T-cell (primary cell): ENCODE measurements at places on chromosomes 13 and 19.

DNA sequence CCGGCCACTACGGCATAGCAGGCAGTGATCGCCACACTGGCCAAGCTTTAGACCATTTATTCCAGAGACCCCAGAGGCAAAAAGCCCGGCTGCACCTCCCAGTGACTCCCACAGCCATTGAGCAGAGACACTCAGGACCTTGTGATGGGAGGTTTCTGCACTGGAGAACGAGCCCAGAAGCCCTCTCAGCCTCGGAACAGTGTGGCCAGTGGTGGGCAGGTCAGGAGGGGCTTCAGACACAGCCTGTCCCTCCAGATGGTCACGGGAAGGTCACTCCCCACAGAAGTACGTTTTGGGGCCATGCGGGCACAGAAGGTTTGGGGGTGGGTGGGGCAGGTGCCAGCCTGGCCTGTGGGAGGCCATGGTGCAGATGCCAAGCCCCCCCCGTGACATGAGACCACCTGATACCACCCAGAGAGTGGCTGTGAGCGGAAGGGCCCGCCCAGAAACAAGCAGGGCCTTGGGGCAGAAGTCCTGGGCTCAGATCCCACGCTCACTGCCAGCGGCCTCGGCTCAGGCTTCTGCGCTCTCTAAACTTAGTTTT, 599 bp upstream of the F10 start:
- no peak for DNase-seq

- DNase-seq = no peak
Measured at GRCh38 chr19:2123682-2124387, 27.1 kb downstream of the IZUMO4 start.

DNA sequence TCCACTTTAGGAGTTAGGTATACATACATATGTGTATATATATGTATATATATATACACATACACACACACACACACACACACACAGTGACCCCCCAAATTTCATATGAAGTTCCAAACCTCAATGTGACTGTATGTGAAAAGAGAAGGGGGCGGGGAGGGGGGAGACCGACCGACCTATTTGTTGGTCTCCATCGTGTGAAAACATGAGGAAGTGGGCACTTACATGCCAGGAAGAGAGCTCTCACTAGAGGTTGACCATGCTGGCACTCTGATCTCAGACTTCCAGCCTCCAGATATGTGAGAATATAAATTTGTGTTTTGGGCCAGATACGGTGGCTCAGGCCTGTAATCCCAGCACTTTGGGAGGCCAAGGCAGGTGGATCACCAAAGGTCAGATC, 24.6 kb downstream of the ZNF562 start:
- no peak for DNase-seq

GRCh38 chr13:21348488-21349120, 110.5 kb downstream of the ZDHHC20 start:
- no peak for DNase-seq

DNA sequence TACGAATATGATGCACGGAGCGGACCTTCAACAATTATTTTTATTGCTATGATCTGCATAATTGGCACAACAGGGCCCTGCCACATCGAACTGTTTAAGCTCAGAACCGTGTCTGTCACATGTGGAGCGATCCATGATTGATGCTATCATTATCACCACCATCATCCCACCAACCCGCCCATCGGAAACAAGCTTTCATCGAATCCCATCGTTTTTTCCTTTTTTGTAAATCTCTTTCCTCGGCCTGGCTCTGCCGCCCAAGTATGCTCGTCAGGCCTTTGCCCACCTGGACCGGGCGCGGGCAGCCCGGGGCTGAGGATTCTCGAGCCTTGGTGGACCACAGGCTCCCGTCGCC, 533 bp upstream of the DCAF15 start:
- no peak for DNase-seq
